ENCODE measurements at places on chromosomes 7 and 10.
A peak's percentile ranks its signal among the peaks of the same experiment; 100 is the strongest.

DNA sequence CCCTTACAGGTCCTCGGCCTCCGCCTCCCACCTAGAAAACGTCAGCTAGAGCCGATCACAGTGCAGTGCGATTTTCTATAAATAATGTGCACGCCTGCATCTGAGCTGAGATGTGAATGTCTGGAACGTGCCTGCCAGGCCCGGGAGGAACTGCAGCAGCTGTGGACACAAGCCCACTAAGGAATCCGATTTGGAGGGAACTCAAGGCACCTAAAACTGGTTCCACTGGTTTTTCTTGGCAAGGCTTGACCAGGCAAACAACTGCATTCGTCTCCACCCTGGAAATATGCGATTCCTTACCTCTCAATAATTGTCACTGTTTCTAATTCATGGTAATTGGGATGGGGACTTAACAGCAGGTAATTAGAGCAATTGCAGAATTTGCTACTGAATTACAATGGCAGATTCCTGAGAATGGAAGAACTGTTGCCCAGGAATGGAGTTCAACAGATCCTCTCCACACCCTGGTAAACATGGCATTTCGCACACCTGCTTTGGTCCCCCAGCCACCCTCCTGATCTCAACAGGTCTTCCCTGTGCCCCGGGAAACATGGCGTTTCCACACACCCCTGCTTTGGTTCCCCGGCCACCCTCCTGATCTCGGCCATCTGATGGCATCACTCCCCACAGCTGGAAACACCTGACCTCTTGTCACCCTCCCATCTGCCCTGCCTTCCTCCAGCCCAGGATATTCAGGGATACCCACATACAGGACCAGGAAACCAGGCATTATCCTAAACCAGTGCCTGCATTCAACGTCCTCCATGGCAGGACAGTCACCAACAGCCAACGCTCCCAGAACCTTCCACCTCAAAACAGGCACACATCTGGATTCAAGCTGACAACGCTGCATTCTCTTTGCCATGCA, 76.0 kb downstream of the DIP2C start:
- DNase-seq = no peak

GRCh38 chr7:66731986-66732385, 8.5 kb upstream of the RABGEF1 start:
- DNase-seq = no peak

DNA sequence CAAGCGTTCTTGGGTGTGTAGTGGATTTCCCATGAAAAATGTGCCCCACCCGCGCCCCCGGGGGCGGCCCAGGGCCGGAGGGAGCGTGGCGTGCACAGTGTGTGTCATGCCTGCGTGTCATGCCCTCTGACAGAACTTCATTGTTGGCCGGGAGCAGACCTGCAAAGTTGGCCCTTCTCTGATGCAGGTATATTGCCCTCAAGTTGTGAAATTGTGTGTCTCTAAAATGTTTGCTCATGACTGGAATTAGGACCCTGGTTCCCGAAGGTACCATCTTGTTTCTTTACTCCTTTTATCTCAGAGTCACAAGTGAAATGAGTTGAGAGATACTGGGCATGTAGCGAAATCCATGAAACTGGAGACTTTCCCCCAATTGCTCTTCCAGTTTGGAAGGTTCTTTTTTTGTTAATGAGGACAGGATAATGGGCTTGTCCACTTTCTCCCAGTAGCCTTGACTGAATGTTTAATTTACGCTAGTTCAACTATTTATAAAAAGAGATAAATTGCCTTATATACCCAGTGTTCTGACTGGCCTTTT, 26.2 kb downstream of the ADK start:
- DNase-seq = peak; percentile 16

DNA sequence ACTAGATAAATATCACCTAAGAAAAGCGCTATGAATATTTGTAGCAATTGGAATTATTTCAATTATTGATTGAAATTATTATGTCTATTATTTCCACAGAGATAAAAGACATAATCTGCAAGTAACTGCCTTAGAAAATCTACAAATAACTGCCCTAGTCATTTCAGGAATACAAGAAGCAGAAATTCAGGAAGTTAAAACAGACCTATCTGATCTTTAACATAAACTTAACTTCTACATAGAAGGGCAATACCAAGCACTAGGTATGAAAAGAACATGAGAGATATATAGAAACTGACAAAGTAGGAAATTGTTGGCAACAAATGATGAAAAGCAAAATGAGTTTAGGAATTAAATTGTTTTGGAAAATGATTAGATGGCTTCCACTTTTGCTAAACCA, 31.8 kb upstream of the AKR1B10 start:
- no peak for DNase-seq

- no peak for DNase-seq
Observed at GRCh38 chr10:59753267-59753666, at the start of gene MRLN. Gene MRLN, minus strand, starts transcription at chr10:59753455.

GRCh38 chr10:63562857-63563256, 41.7 kb downstream of the REEP3 start:
- no peak for DNase-seq

DNA sequence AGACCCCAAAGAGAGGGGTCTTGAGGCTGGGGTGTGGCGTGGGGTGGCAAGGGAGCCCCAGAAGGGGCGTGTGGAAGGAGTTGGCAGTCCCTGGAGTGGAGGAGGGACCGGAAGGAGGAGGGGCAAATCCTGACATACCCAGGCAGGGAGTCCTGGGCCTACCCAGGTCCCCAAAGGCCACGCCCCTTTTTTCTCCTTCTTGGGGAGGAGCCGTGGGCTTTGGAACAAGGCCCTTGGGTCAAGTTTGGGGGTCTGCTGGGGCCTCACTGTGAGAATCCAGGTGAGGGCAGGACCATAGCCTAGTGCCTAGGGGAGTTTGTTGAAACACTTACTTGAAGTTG, 1.2 kb upstream of the SMARCD3 start:
- no peak for DNase-seq

DNA sequence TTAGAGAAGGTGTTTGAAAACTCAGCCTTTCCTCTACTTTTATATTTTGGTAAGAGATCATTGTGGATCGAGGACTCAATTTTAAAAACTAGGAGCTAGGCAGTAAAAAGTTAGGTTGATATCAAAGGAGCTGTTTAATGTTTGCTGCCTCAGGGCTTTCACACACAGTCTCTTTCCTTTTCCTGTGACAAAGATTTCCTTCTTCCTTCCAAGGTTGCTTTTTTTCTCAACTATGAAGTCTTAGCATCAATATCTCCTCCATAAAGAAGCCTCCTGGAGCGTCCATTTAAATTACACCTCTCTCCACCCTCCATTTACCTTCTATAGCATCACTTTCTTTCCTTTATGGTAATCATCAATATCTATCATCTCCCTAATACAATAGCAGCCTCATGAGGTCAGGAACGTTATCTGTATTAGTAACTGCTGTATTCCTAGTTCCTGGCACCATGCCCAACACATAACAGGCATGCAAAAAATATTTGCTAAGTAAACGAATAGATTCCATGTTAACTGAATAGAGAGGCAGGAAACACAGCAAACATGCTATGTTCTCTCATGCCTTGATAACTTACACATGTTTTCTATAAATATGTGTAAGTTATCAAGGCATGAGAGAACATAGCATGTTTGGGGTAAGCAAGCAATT, 48.5 kb downstream of the GNAT3 start:
- DNase-seq = no peak

GRCh38 chr7:98556288-98556687, 60.8 kb upstream of the NPTX2 start:
- DNase-seq = no peak

GRCh38 chr10:56496186-56496486, 135.1 kb upstream of the ZWINT start:
- no peak for DNase-seq

GRCh38 chr7:30906014-30906413, 5.6 kb upstream of the AQP1 start:
- no peak for DNase-seq

GRCh38 chr7:17968791-17969715, 28.8 kb upstream of the SNX13 start:
- no peak for DNase-seq

GRCh38 chr10:93954726-93955363, 38.9 kb upstream of the PLCE1 start:
- no peak for DNase-seq

- DNase-seq = no peak
Observed at GRCh38 chr7:114439581-114439980, 25.0 kb downstream of the FOXP2 start.

- no peak for DNase-seq
Observed at GRCh38 chr7:2604608-2605174, 27.1 kb upstream of the TTYH3 start.

GRCh38 chr10:1548596-1548995, 188.7 kb downstream of the ADARB2 start:
- DNase-seq = no peak

DNA sequence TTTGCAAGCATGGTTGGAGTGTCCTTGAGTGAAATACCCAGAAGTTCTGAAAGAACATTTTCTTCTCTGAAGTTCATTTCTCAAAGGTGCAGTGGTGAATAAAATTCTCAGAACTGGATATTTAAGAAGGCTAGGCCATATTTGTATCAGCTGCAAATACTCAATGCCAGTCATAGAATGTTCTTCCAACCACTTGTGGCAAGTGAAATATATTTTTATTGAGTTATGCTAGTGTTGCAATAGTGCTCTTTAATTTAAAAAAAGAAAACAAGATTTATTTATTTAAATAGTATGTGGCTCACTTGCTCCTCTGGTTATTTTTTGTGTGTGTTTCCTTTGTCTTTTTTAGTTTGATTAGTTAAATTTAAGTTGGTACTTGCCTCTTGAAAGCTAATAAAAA, 64.5 kb downstream of the PALS2 start:
- no peak for DNase-seq

- no peak for DNase-seq
Observed at GRCh38 chr7:124171068-124171467, 138.2 kb upstream of the TMEM229A start.

DNA sequence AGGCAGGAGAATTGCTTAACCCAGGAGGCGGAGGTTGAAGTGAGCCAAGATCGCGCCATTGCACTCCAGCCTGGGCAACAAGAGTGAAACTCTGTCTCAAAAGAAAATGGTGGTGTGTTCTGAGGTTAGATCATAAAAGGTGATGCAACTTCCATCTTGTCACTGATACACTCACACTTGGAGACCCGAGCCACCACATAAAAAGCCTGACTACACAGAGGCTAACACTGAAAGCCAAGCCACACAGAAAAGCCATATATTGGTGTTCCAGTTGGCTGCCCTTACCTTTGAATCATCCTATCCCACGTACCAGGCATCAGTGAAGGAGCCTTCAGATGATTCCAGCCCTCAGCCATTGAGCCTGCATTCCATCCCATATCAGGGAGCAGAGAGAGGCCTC, 4.0 kb downstream of the MORN4 start:
- DNase-seq = no peak

GRCh38 chr7:2824678-2825461, 19.2 kb downstream of the GNA12 start:
- DNase-seq = no peak

- no peak for DNase-seq
Observed at GRCh38 chr7:140661124-140661523, 11.6 kb upstream of the ADCK2 start.

DNA sequence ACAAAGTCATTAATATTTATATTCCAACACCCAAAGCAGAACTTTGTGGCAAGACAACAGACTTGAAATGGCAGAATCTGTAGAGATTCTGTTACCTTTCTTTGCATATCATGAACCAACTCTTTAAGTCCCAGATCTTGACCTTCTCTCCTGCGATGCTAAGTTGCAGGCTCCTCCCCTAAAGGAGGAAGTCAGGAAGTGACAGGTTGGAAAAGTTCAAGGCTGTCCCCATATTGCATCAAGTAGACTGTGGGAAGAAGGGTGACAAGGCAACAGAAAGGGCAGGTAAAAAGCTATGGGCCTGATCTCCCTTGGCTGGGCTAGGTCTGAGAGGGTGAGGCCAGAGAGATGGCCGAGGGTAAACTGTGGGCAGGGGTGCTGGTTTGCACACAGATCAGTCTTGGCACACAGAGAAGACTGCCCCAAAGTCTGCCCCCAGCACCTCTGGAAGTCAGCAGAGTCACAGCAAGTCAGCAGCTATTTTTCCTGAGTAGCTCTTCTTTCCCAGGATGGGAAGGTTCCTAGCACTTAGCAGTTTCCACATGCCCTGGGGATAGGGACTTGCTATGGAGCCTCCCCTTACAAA, 115.1 kb downstream of the RAPGEF5 start:
- no peak for DNase-seq

DNA sequence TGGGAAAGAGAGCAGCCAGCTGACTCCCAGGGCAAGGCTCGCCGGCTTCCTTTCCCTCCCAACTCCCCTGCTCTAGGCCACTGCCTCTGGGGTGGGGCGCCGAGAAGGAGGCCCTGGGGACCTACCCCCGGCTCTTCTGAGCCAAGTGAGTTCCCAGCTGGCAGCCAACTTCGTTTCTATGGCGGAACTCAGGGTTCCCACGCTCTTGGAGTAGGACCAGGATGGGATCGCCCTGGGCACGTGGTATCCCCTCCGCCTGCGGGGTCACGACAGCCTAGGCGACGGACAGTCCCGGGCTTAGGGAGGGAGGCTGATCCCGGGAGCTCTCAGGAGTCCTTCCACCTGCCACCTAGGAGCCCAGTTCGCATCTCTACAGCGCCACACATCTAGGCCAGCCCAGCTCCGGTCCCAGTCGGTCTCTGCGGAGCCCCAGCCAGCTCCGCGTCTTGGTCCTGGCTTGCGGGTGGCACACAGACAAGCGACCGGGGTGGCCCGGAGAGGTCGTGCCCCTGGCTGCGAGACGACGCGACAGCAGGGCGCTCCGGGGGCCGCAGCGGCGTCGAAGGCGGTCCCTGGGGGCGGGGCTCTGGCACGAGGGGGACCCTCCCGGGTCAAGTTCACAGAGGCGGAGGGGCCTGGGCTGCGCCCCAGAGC, 20.5 kb upstream of the GATA3 start:
- DNase-seq = no peak

- DNase-seq = no peak
Observed at GRCh38 chr10:76733441-76733936, 904.1 kb downstream of the KCNMA1 start.

GRCh38 chr7:17829001-17829400, 111.3 kb downstream of the SNX13 start:
- DNase-seq = no peak

- no peak for DNase-seq
Observed at GRCh38 chr10:95756809-95757684, 1.1 kb downstream of the ENTPD1 start.

DNA sequence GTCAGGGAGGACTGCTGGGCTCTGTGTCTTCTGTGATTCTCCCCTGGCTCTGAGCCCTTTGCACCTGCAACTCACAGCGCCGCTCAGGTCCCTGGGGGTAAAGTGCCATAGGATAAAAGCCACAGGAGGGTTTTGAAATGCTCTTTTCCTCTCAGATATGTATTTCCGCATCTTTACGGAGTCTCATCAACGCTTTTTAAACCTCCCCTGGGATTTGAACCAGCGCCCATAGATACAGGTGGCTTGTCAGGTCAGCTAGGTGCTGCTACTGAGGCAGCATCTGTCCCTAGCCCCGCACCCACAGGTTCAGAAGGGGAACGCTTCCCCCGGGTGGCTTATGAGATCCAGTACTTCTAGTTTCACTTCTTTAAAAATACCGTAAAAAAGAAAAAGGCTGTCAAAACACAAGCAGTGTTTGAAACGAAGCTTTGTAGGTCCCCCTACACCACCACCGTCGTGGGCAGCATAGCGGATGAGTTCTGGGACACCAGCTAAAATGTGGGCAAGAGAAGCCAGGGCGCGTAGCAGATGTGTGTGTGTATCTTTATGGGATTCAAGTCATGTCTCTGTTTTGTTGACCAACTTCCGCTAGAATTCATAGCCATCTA, 173.5 kb downstream of the CUX1 start:
- no peak for DNase-seq

- no peak for DNase-seq
Observed at GRCh38 chr10:113600569-113600968, 47.7 kb downstream of the HABP2 start.

- no peak for DNase-seq
Observed at GRCh38 chr7:137130751-137131158, 212.8 kb downstream of the PTN start.
